ENCODE measurements at places on chromosomes 4 and X.
A peak's percentile ranks its signal among the peaks of the same experiment; 100 is the strongest.

DNA sequence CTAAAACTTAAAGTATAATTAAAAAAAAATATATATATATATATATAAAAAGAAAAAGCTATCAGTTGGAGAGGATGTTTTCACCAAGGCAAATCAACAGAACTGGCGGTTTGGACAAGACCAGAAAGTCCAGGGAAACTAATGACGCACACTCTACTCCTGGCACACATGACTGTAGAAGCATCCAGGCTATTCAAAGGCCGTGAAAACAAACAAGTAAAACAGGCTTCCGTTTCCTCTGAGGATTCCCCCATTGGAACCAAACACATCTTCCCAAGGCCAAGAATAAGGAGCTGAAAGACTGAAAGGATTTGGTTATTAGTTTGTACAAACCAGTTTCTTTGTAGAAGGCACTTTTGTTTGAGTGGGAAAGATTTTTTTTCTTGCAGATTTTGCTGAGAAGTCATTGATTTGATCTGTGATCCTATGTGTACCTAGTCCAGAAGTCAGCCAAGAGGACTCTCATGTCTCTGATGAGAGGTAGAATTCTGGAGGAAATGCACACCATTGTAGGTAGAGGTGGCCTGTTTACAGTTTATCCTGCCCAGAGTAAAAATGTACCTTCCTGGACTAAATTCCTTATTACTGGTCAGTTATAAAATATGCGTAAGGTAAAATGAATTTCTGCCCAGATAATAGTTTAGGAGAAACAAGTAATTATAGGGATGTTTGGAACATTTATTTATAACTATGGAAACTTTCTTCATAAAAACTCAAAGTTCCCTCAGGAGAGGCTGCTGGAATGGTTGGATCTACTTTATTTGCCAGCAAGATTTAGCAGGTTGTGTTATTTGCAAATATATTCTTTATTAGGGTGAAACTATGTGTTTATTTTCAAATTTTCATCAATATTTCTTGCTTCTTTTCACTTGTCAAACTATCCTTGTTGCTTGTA is 66.5 kb downstream of the DMP1 start:
- no peak for DNase-seq

GRCh38 chr4:133812236-133812635 is 389.4 kb downstream of the PABPC4L start:
- DNase-seq, result no peak

DNA sequence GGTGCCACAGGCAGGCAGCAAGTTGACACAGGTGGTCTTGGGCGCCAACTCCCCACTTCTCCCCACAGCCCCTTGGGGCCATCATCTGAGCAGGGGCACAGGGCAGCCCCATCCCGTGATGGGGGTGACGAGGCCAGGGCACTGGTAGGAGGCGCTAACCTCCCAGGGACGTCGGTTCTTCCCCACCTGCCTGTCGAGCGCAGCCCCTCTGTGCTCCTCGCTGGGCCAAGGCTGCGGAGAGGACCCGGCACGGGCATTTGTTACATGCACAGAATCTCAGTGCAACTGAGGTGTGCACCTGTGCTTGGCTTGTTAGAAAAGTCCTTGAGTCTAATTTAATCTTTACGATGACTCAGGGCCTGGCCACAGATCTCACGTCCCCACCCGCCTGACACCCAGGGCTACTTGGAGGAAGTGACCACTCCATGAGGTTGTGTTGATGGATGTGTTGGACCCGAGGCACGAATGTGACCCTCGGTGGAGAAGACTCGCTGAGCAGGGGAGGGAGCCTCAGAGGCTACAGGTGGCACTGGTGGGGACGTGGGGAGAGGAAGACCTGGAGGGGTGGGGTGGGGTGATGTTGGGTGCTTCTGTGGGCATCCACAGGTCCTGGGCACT is 3.1 kb upstream of the SH3TC1 start:
- no peak for DNase-seq

- DNase-seq, result no peak
Observed at GRCh38 chrX:27463187-27463586, at the start of gene PPP4R3C. Gene PPP4R3C (minus strand): TSS chrX:27463341. CDS start chrX:27463296, 45 bp downstream.

DNA sequence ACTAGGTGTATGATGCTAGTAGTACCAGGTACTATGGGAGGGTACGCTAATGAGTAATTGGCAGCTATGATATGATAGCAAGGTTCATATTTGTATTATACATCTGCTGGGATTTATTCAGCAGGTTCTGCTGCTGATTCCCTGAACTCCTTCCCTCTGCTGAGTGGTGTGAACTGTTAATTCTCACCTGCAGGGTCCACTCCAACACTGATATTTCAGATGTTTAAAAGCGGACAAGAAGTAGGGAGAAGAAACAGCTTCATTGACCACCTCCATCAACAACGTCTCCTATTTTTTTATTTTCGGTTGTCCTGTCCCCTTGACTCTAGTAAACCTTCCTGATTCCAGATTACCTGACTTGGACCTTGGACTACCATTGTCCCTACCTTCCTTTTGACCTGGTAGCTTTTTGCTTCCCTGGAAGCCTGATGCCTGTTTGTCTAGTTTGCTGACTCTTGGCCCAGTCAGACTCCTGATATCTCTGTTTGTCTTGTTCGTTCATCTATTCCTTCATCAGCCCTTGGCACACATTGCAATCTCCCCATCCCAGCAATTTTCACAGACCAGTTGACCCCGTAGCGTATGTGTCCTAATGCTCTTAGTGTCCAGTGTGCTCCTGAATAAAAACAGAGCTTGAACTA is 34.0 kb upstream of the RNF128 start:
- DNase-seq, result no peak

- peak; percentile 48 for DNase-seq
Observed at GRCh38 chr4:106978046-106978774, 57.9 kb downstream of the DKK2 start.

- no peak for DNase-seq
Observed at GRCh38 chrX:81257817-81258216, 55.9 kb downstream of the SH3BGRL start.

DNA sequence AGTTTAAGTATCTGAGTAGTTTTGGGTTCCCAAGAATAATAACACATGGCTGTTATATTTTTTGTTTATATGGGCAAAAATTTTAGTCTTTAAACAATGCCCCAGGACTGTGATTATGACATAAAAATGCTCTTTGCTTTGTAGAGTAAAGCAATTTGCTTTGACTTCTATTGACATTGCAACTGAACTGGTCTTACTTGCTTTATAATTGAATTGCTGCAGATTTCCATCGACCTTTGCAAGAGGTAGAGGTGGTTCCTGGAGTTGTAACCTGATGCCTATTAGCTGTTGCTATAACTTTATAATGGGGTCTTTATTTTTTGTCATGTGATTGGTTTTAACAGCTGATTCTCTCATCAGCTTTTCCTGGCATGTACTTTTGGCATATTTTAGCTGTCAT is 302.9 kb downstream of the ARHGAP10 start:
- DNase-seq, result no peak

GRCh38 chr4:174198828-174199227 is 84.6 kb downstream of the FBXO8 start:
- no peak for DNase-seq

DNA sequence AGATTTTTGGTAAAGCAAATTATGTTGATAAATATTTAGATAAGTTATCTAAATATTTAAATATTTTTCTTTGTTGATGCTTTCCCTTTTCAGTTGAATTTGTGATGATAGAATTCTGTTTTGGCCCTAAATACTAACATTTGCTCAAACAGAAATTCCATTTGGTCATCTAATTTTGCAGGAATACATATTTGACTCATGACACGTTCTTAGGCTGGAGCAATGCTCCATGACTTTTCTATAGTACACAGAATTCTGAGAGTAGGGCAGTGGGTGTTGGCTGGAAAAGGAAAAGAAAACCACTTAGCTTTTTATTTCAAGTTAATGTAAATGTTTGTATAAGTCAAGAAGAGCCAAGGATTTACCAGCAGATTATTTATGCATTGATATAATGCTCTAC is 58.6 kb upstream of the GK2 start:
- DNase-seq, result no peak

GRCh38 chr4:38601916-38602291 is 62.1 kb upstream of the KLF3 start:
- no peak for DNase-seq

GRCh38 chr4:96670381-96670780 is 830.5 kb downstream of the PDHA2 start:
- no peak for DNase-seq

GRCh38 chrX:11533199-11533651 is 132.5 kb downstream of the ARHGAP6 start:
- no peak for DNase-seq

DNA sequence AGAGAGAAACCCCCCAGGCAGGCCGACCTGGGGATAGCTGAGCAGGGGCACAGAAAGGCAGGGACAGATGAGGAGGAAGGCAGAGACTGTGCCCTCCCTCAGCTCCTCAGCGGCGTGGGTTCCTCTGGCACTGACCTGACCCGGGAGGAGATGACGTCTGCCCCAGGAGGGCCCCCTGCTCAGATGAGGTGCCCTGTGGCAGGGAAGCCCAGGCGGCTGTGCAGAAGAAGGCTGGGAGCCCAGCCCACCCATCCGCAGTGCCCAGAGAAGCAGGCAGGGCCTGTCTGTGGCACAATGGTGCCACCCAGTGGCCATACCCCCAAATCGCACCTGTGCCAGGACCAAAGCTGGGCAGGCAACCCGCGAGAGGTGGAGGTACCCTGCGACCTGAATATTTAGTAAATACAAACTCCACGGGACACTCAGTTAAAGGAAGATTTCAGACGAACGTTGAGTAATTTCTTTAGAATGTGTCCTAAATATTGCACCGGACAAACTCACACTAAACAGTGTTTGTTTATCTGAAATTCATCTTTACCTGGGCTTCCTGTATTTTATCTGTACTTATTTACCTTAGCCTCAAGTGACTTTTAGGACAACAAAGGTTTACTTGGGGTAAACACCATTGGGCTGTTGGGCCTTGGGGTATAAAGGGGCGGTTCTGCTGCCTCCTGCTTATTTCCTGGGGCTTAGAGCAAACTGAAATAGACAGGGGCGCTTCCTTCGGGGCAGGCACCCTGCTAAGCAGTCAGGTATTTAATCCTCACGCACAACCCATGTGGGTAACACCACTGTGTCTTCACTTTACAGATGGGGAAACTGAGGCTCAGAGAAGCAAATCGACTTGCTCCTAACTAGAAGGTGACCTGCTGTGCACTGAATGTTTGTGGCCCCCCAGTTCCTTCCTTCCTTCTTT is 46.5 kb upstream of the HMX1 start:
- DNase-seq, result peak; percentile 89

DNA sequence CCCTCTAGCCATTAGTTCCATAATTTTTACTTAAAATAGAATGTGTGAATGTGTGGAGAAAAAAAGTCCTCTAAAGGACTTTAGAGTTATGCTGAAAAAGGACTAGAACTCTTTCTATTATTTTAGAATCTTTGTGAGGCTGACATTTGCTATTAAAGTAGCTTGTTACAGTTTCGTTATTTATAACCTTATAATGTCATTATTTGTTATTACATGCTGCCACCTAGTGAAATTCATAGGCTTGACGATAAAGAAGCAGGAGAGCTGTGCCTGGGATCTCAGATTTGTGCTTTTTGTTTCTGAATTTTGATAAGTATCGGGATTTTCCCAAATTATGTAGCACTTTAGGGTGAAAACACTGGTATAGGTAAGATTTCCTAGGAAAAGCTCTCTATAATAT is 38.5 kb upstream of the TAPT1 start:
- DNase-seq, result no peak

- DNase-seq, result no peak
Observed at GRCh38 chrX:40543661-40544328, 37.0 kb upstream of the ATP6AP2 start.

GRCh38 chr4:148883435-148883834 is 441.2 kb upstream of the NR3C2 start:
- DNase-seq, result no peak

DNA sequence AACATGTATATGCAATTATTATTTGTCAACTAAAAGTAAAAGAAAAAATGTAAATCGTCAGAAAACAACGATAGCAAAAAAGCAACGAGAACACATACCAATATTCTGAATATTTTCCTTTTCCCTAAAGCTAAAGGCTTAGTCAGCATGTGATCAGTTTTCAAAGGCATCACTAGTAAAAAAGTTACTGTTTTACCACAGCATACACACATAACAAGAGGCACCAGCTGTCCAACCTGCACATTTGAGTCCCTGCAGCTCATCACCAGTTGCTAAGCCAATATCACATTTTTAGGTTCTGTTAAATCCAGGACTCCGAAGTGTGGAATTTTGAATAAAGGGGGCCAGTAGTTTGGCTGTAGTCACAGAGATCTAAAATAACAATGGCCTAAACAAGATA is 203.8 kb downstream of the ADGRA3 start:
- DNase-seq, result no peak

DNA sequence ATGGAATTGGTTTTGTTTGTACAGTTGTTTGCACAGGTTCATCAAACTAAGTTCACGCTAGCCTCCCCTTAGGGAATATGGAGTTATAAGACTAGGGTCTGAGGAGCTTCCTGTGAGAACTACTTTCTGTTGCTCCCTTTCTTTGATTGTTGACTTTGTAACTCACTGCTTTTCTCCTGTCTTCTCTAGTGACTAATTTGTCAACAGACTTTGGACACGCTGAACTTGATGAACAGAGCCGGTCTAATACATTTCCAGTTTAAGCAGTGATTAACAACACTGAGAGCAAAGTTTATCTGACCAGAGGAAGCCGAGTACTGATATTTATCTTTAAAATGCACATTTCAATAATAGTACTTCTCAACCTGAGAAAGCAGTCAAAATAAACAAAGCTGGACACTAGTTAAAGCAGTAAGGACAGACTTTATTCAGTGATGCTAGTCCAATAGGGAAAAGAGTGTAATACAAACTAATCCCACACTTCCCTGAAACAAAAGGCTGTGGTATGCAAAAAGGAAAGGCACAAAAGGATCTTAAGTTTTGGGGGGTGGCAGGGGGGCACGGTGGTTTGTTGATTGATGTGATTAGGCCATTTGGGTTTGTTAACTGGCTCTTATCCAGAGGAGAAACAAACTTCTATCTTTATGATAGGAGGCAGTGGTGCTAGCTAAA is 2.7 kb upstream of the NUDT9 start:
- no peak for DNase-seq

GRCh38 chr4:53043055-53043454 is 180.9 kb downstream of the RASL11B start:
- no peak for DNase-seq

GRCh38 chr4:115453416-115453815 is 340.0 kb upstream of the NDST4 start:
- no peak for DNase-seq

DNA sequence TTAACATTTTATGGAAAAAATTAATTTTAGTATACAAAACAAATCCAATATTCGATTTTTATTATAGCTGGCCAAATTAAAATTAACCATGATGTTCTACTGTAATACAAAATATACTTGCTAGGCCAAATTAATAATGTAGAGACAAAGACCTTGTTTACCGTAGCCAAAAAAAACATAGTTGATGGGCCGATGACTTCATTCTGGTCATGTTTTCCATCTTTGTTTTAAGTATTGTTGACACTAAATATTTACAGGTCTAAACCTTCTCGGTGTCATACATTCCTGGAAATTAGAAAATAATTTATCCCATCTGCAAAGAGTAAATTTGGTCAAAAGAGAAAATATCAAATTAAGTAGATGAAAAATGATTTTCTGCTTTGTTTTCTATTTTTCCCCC is 698.5 kb downstream of the GRID2 start:
- DNase-seq, result no peak
